Fibroblast of skin of back (primary cell): ENCODE measurements at places on chromosomes 11 and 22.

GRCh38 chr11:74923125-74923524 is 25.8 kb downstream of the XRRA1 start:
- DNase-seq, result no peak

DNA sequence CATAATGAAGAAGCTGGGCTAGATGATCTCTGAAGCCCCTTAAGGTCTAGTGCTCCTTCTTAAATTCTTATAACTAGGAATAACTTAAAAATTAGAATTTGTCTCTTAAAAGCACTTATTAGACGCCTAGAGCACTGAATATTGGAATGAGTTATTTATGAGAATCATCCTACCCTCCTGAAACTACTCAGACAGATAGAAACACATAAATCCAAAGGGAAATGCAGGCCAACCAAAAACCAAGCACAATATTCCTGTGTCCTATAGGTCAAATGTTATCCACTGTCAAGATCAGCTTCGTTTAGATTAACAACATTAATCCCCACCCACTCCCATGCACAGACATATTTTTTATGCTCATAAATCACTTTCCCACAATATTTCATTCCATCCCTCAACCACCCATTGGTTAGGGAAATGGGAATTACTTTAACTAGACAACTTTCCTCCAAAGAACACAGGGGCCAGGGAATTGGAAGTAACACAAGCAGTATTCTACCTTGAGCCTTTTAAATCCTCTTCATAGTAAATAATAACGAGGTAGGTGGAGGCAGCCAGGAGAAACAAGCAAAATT is 87.1 kb downstream of the CD44 start:
- no peak for DNase-seq

DNA sequence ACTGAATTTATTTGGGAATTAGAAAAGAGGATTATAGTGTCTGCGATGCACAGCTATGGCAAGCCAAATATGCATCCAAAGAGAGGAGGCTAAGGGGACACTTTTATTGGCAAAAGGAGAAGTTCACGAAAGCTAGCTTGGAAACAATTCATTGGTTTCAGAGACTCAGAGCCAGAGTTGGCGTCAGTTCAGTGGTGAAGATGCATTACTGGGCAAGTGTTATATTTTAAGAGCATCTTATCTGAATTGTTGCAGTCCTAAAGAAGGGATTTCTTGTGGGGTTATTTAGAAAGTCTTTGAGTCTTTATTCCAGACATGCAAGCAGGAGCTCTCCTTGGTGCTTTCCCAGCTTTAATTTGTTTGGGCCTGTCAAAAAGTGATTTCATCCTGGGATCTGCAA is 15.0 kb downstream of the CLDN5 start:
- no peak for DNase-seq

- no peak for DNase-seq
These were observed 1.6 kb downstream of the NADSYN1 start for GRCh38 chr11:71454470-71455113.

- peak; percentile 87 for DNase-seq
These were observed 51.1 kb upstream of the EED start for GRCh38 chr11:86193297-86194095.

GRCh38 chr22:44154436-44154942 is 26.2 kb upstream of the PARVG start:
- peak; percentile 57 for DNase-seq

DNA sequence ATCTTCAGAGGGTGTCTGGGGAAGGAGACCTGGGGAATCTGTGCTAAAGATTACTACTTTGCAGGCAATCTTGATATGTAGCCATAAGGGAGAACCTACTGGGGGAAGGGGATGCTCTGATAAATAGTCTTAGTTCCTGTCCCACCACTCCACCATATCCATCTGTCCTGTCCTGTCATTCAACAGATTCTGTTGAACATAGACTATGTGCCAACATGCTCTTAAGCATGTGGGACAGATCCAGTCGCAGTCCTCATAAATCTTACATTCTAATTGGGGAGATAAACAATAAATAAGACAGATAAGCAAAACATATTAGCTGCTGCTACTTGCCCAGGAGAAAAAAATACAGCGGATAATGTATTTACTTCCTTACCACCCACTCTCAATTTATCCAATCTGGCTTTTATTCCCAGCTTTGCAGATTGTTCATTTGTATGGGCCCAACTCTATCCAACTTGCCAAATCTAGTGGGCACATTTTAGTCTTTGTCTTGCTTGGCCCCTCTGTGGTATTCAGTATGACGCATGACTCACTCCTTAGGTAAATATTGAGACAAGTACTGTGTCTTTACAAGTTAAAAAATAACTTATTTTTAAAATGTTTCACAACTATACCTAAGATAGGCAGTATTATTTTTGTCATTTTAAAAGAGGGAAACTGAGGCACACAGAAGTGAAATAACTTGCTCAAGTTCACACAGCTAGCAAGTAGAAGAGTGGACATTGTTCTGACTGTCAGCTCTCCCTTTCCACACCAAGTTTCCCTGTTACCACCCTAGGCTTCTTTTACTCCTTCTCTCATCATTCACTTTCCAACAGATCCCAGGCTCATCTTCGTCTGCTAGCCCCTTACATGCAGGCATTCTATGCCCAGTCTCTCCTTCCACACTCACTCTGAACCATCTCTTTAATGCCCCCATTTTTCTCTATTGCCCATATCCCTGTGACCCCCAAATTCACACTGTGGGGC is 133.6 kb upstream of the SESN3 start:
- peak; percentile 75 for DNase-seq

DNA sequence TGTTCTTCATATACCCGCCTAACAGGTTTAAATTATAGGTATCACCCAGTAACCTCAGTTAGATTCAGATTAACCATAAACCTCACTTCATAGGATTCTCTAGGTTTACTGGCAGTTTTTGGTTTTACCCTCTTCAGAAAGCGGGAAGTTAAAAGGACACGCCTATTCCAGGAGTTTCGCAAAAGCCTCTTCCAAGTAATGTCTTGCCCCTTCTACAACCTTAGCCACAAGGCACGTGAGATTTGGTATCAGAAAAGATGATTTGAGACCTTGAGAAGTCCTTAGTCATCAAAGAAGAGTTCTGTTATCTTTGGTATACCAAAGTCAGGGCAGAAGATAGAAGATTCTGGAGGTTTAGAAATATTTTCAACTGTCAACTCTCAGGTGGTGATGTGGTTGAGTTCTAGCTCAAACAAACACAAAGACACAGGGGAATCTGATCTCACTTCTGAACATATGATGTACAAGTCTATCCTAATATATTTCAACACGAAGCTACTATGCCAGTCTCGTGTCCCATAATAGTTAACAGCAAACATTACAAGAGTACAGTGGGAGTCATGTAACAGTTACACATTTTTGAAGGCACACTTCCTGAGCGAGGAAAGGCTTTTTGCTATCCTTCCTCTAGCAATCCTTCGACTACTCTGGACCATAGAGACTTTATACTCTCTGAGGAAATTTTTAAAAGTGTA is 103.5 kb downstream of the USP35 start:
- DNase-seq, result no peak

GRCh38 chr11:86152006-86152862 is 83.3 kb upstream of the PICALM start:
- peak; percentile 83 for DNase-seq

GRCh38 chr11:117200813-117201657 is 1.9 kb downstream of the TAGLN start:
- DNase-seq, result peak; percentile 30
